ENCODE measurements at places on chromosomes 4 and X. TPM values are rescaled to one million over a fixed set of nuclear protein-coding genes. Genes with fewer than 3 reads are reported as not detected.

Gene DUSP9
- total RNA-seq = 2.2 TPM

Gene MAOB
- not detected for total RNA-seq

GRCh38 chr4:21032089-21032645 lies 331.9 kb downstream of the PACRGL start:
- DNase-seq = no peak

DNA sequence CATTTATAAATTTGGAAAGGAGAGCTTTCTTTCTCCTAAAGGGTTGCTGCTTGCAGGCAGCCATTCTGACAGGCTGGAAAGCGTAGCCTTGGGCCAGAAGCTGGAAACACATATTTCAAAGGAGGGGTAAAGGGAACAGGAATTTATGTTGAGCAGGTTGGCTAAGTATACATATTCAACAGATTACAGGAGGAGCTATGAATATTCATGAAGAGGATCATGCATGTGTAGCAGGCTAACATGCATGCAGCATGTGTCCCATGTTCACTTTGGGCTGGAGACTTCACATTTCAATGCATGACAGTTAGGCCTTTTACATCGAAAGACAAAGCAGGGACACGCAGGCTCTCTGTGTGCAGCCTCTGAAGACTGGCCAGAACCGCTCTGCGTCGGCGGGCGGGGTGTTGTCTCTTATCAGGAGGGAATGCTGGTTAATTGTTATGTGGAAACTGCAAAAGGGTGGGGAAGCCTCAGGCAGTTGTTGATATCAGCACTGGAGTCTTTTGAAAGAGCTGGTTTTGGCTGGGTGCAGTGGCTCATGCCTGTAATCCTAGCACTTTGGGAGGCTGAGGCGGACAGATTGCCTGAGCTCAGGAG lies 31.5 kb downstream of the CASP3 start:
- DNase-seq = no peak

GRCh38 chr4:12177416-12177815 lies 748.7 kb upstream of the HS3ST1 start:
- DNase-seq = no peak

- DNase-seq = no peak
These were observed 127.1 kb downstream of the RBM46 start for GRCh38 chr4:154908168-154908567.

- no peak for DNase-seq
These were observed 7.2 kb upstream of the TSPYL2 start for GRCh38 chrX:53075011-53075410.

DNA sequence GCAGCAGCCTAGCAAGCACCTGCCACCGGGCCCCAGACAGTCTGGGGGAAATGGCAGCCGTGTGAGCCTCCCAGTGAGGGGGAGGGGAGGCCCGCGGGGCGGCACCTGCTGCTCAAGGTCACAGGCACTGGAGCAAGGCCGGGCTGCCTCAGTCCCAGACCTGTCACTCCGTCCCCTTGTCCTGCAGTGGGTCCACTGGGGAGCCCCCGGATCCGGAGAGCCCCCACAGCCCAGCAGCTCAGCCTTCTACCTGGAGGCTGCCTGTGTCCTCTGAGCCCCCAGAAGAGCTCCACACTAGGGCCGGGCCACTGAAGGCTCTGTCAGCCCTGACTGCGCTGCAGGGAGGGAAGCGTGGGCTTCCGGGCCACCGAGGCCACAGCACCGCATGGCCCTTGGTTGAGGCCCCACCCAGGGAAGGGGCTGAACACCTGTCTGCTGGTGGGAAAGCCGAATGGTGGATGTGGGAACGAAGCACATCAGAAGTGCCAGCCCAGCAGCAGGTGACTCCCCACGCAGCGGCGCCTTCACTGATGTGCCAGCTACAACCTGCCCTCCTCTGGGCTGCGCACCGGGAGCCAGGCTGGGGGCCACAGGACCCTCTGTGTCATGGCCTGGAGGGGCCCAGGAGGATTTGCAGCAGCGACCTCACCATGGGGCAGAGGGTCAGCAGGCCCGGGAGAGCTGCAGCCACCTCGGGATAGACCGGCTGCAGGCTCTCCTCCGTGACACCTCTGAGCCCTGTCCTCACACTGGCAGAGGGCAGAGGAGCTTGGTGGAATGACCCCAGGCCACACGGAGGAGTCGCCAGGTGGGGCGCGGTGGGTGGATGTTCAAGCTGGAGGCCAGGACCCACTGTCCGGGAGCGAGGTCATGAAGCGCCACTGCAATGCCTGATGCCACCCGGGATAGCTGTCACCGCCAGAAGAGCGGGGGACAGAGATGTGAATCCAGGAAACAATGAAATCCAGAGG lies 35.0 kb upstream of the MXD4 start:
- DNase-seq = no peak

GRCh38 chr4:56665781-56666180 lies 15.3 kb downstream of the HOPX start:
- DNase-seq = no peak

DNA sequence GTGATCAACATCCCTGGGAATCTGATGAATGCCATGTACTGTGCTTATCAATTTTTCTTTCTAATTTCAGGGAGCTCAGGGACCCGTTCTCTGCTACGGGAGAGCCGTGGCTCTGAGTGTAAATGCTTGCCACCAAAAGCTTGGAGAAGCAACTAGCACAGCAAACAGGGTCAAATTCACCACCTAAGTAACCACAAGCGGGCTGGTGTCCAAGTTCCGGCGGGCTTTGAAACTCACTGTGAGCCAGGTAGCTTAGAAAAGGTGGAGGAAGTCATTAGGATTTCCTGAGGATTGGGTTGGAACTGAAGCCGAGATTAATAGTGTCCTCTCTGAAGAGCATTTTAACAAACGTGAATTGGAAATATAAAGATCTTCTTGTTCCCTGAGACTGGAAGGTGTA lies 87.2 kb downstream of the CLDN34 start:
- DNase-seq = no peak

DNA sequence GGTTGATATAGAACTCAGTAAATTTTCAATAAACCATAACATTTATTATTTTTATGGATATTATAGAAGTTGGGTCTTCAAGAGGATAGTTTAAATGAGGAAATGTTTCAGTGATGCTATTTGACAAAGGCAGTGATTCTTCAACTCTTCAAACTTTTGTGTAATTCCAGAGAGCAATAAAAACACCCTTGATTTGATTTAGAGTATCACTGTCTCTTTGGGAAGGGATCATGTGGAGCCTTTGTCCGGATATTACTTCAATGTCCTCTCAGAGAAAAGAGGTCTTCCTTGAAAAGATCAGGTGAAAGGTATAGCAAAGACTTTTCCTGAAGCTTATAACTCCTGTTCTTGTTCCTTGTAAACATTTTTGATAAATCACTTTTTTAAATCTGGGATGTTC lies 23.3 kb downstream of the GLRA3 start:
- no peak for DNase-seq

- no peak for DNase-seq
These were observed 111.6 kb upstream of the ENPP6 start for GRCh38 chr4:184329235-184329634.

GRCh38 chr4:123598331-123598730 lies 201.7 kb downstream of the SPRY1 start:
- DNase-seq = no peak

DNA sequence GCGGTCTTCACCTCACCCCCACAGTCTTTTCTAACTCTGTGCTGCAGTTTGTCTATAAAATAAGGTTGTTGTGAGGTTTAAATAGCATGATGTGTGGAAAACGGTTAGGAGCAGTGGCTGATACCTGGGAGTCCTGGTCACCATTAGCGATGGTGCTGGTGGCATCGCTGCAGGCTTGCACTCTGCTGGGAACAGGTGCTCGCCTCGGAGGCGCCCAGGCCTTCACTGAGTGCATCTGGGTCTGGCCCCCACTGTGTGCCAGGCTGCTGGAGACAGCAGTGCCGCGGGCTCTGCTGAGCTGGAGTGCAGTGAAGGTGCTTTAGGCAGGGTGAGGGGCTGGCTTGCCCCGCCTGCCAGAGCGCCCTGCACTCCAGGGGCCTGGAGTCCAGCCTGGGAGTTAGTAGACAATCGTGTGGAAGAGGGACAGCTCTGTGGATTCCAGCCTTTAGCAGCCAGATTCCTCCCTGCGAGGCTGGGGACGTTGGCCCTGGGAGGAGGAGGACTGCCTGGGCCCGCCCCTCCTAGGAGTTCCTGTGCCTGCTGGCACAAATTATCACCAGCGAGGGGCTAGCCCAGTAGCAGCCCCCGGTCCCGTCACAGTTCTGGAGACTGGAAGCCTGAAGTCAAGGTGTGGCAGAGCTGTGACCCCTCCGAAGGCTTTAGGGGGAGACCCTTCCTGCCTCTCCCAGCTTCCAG lies 7.3 kb downstream of the RGS12 start:
- no peak for DNase-seq

- DNase-seq = no peak
These were observed 1.2 kb downstream of the ARHGAP6 start for GRCh38 chrX:11664211-11665167.

All from NCI-H460 (cell line).